ENCODE measurements at places on chromosomes 11 and 22. TPM values are rescaled to one million over a fixed set of nuclear protein-coding genes. Genes with fewer than 3 reads are reported as not detected.

Gene CLDN25
- total RNA-seq, result not detected

Gene CDC42BPG
- total RNA-seq, result 9.4 TPM

Gene CASP5
- not detected for total RNA-seq

Gene NECTIN1
- 4.7 TPM for total RNA-seq

- no peak for DNase-seq
Observed at GRCh38 chr11:106553304-106553703, 465.0 kb downstream of the GUCY1A2 start.

GRCh38 chr11:57297221-57297620 is 27.5 kb downstream of the TNKS1BP1 start:
- DNase-seq, result no peak

DNA sequence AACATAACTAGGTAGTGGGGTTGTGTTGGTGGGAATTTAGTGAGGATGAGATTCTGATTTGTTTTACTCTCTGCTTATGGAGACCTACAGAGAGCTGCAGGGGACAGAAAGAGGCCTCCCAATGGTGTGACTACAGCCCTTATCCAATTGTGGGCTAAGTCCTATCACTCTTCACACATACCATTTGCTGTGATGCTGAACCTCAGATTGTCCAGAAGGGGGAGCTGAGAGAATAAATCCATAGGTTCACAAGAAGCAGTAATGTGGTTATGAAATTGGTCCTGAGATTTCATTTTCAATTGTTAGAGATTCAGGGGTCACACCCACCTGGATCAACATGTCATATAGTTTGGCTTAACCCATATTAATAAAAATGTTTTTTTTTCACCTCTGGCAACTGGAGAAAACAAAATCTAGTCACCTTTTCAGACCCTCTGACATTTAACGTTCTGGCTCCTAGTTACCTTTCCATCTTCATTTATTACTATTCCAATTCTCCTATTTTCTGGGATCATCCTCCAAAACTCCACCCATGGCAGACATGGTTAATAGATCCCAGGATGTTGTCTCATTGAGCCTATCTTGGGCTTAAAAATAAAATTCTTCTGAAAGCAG is 53.3 kb upstream of the PTPN5 start:
- DNase-seq, result peak; percentile 51

- peak; percentile 46 for DNase-seq
Observed at GRCh38 chr11:23078289-23078971, 218.2 kb upstream of the CCDC179 start.

Data from renal cortical epithelial cell (primary cell).